Fibroblast of skin of scalp (primary cell): ENCODE measurements at places on chromosomes 2 and 18.

DNA sequence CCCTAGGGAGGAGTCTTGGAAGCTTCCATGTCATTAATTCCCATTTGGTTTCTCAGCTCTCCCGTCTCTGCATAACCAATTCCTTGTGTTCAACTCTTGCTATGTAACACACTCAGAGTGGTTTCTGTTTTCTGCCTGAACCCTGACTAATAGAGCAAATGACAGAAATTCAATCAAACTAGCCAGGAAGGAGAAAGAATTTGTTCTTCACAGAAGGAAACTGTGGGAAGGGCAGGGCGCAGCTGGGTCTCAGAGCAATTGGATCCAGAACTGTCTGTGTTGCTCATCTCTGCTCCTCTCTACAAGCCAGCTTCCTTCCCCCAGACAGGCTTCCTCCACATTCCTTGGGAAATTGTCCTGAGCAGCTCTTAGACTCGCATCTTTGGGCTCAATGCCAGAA, 269.8 kb downstream of the TNS1 start:
- DNase-seq: peak; percentile 89

GRCh38 chr2:142980246-142981068, 103.0 kb downstream of the KYNU start:
- peak; percentile 48 for DNase-seq

DNA sequence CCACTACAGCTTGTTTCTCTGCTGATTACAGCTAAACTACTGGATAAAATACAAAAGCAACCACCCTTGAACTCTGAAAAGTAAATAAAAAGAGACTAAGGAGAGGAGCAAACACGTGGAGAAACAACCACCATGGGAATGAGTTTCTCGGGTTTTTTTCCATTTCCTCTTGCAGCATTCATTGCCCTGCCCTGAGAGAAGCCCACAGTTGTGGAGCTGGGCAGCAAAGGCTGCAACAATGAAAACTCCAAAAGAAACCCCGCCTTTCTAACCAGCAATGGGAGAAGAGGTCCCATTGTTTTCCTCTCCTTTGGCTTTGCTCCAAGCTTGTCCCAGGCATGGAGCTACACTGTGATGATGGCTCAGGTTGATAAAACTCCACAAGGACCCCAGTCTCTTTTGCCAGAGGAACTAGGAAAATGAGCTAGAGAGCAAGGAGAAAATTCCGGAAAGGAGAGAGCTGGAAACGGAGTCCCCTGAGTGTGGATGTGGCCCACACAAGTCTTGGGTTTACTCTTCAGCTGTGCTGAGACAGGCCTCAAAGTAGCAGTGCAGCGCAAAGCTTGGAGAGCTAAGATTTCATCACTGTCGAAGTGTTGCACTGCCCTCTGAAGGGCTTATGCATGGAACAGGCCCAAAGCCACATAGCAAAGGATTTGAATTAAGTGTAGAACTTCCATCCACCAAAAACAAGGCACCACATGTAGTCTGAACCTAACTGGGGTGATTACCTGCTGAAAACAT, 20.9 kb downstream of the NAPG start:
- no peak for DNase-seq

DNA sequence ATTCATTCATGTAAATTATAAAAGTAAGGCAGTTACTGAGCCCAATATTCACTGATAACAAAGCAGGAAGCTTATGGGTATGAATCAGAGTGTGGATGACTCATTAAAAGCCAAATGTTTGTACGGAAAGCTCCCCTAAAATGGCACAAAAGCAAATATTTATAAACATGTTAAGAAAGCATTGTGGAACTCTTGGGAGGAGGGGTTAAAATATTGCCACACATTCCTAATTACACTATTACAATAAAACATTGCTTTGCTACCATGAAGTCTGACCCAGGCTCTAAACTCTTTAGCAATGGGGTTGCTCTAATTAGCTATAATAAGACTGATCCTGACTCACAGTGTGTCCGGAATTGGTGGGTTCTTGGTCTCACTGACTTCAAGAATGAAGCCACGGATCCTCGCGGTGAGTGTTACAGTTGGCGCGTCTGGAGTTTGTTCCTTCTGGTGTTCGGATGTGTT, 110.9 kb downstream of the NAB1 start:
- DNase-seq: peak; percentile 65

GRCh38 chr2:159185401-159186130, 100.9 kb downstream of the WDSUB1 start:
- peak; percentile 57 for DNase-seq

- DNase-seq: peak; percentile 58
Observed at GRCh38 chr2:201466050-201466675, 14.6 kb downstream of the STRADB start.

GRCh38 chr2:150476809-150477302, 10.6 kb downstream of the RND3 start:
- DNase-seq: no peak

DNA sequence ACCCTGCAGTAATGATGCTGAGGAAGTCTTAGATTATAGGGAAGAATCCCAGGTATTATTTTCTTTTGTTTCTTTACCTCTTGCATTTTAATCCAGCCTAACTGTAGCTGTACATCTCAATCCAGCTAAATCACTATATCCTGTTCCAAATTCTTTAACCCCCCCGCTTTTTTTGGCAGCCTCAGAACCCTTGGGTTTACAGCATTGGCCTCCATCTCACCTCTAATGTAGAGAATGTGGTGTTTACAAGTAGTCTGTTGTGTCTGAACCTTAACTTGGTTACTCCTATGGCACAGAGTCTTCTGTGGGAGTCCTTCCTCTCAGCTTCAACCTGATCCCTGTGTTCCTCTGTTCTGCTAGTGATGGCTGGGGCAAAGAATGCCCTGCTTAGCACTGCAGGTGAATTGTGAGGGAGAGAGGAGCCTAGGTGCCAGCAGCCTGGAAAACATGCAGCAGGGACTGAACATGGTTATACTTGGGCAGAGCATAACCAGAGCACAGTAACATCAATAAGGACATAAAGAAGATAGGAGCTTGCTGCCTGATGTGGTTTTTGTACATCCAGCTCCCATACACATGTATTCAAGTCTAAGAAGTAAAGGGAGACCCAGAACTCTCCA, 130.2 kb downstream of the FAM124B start:
- DNase-seq: no peak

DNA sequence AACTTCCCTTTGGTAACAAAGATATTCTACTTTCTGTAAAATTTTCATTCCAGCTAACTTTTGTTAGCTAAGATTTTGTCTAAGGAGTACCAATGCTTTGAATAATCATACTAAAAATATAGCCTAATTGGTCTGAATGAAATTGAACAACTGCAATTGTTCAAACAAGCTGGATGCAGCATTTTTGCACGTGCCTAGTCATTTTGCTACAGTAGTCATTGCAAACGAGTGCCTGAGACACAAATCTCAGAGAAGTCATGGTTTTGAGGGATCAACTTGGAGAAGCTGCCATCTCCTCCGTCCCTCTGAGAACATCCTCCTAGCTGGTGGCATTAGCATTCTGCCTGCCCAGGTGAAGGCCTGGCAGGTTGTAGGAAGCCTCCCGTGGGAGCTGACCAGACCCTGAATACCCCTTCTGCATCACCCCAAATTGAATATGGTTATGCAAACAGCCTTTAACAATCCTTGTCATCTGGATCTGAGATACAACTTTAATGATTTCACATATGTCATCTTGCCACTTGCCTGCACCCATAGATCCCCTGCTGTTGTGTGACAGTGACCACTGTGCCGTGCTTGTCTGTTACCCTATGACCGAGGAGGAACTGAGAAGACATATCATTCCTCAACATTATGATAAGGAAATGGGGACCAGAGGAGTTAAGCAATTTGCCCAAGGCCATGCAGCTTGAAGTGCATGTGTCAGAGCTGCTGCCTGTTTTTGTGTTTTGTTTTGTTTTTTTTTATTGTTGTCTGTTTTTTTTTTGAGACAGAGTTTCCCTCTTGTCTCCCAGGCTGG, 29.1 kb upstream of the MGAT4A start:
- DNase-seq: no peak

- peak; percentile 26 for DNase-seq
Observed at GRCh38 chr2:71067567-71068217, 756 bp upstream of the NAGK start.
